ENCODE measurements at places on chromosomes 12 and 14.

- DNase-seq = no peak
Measured at GRCh38 chr12:75738486-75738885, 227.1 kb upstream of the KRR1 start.

GRCh38 chr12:42798811-42799438, 209.4 kb upstream of the PRICKLE1 start:
- DNase-seq = no peak

DNA sequence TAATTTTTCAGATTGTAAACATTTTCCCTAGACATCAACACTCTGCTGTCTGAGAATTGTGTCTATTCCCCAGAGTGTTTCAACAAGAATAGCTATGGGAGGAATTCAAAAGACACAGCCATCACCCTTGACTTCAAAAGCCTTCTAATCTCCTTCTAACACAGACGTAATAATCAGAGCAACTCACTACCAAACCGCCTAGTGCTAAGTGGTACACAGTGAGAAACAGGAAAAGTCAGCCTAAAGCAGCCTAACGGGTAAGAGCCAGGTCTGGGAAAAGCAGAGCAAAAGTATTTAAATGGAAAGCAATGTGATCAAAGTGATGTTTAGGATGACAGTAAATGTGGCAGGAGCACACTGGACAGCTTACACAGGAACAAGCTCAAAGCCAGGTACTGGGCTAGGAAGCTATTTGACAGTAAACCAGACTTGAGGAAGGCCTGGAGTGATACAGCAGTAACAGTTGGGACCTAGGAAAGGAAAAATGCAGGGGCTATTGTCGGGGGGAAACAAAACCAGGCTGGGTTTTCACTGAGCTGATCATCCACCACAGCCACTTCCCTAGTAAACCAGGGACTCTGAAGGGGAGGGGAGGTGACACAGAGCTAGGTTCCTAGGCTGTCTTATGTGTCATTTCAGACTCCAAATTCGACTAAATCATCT, 29.4 kb downstream of the CORO1C start:
- no peak for DNase-seq

- peak; percentile 18 for DNase-seq
Measured at GRCh38 chr12:89470741-89471509, 53.7 kb downstream of the GALNT4 start.

- no peak for DNase-seq
Measured at GRCh38 chr14:59846595-59846994, 24.0 kb downstream of the RTN1 start.

GRCh38 chr12:111359231-111359913, 9.5 kb downstream of the PHETA1 start:
- DNase-seq = no peak

DNA sequence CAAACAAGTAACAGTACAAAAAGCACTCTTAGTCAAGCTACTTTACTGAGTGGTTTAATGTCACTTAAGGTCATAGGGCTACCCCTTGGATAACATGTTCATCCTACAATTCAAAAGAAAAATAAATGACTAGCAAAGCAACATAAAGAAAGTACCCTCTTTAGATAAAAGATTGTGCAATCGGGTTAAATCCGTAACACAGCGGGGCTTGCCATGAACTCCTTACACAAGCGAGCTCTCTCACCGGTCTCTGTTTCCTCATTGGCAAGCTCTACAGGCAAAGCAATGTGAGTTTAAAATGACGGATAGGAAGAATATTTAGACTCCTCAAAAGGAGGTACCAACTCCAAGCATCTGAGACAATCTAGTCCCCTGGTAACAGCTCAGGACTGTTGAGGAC, 140.6 kb downstream of the EGLN3 start:
- DNase-seq = no peak

GRCh38 chr14:25009891-25010290, 40.1 kb downstream of the STXBP6 start:
- no peak for DNase-seq

DNA sequence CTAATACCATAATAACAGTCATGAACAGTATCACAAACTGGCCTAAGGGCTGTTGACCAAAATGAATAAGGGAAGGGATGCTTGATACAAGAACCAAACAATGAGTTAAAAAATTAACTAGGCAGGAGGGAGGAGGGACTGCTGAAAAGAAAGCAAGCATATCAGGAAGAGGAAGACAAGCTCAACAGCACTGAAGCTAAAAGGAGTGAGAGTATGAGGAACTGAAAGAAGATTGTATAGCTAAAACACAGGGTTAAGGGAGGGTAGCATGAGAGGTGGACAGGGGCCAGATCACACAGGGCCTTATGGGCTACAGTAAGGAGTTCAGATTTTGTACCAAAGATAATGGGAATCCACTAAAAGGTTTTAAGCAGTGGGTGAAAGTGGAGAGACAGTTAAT, 34.1 kb downstream of the ITGA7 start:
- peak; percentile 42 for DNase-seq

GRCh38 chr12:76747245-76747644, 16.7 kb upstream of the ZDHHC17 start:
- DNase-seq = no peak

DNA sequence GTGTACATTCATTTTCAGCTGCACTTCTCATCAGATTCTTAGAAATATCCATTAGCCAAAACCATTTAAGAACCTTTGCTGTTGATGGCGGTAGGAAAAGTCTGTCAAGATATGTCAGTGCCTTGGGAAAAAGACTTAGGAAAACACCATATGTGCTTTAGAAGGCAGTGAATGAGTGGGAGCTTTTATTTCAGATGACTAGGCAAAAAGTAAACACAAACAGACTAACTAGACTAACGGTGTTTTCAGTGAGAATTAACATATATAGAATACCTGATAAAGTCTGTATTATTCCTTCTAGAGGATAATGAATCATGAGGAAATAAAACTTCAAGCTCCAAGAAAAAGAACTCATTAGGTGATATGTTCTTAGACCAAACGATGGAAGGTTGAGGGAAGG, 418.9 kb downstream of the NAV3 start:
- DNase-seq = no peak

GRCh38 chr12:128914908-128915563, 61.8 kb downstream of the GLT1D1 start:
- no peak for DNase-seq

DNA sequence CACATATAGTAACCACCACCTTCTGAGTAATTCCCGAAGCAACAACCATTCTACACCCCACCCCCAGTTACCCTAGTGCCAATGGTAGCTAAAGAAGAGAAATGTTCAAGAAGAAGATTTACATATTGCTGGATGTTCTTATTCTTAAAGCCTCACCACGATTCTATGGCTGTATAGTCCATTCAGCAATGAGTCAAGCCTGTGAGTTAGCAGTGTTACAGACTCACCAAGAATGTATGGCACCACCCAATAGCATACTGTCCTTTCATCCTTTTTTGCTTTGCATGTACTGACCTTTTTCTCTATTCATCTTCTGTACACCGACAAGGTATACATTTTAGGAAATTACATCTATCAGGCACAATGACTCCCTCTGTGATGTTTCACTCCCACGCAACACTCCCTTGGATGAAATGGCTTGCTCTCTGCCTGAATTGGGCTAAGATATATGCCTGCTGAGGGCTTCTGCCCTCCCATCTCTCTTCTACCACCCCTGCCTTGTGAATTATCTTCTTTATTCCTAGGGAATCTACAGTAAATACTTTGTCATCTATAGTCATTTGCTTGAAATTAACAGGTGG, 945.8 kb downstream of the DIO2 start:
- DNase-seq = no peak

- DNase-seq = peak; percentile 40
Measured at GRCh38 chr14:21136024-21136423, 19.8 kb downstream of the OR5AU1 start.

DNA sequence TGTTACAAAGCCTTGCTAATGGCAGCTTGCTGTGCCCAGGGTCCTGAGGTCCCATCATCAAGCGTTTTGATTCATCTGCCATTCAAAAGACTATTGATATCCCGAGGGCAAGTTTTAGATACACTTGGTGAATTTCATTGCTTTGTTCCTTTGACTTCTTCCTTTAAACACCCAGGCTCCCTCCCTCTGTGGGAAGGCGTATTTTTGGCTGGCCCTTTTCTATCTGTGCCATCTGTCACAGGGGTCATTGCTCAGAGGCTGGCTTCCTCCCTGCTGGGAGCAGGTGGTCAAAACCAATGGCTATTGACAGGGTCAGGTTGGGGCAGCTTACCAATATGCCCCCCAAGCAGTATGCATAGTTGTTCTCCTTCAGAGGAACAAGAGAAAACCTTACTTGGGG, 40.0 kb downstream of the SCN8A start:
- DNase-seq = no peak

DNA sequence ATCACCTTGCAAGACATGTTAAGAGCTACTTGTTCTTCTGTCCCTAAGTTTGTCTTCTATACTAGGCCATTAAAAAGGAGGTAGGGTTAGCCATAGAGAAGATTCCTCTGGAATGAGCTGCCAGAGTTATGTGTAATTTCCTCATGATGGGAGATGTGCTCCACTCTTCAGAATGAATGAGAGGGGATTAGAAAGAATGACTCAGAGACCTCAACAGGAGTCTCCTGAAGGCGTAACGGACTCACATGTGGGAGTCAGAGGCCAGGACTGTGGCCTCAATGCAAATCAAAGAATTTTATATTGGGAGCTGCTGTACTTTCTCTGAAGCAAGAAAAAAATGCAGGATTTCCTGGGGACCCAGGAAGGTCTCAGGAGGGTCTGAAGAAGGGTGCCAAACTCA, 87.8 kb upstream of the ATXN7L3B start:
- DNase-seq = no peak

All from germinal center (tissue), 1 donor.